ENCODE measurements at places on chromosomes 3 and 15. TPM values are rescaled to one million over a fixed set of nuclear protein-coding genes. Genes with fewer than 3 reads are reported as not detected.

The ISL2 gene
- total RNA-seq: not detected

The ALDH1L1 gene
- 85.5 TPM for total RNA-seq

The TRIM71 gene
- total RNA-seq: 0.34 TPM

The CFAP100 gene
- 1.7 TPM for total RNA-seq

The EPHA6 gene
- total RNA-seq: 9.2 TPM

The CAMKV gene
- total RNA-seq: not detected

The LOXL1 gene
- 19.9 TPM for total RNA-seq

- no peak overlapping the region for H3K4me3 ChIP-seq
- no peak overlapping the region for H3K27ac ChIP-seq
These were observed 284.1 kb downstream of the ZBBX start for GRCh38 chr3:167095976-167096375.

GRCh38 chr3:101819649-101820206 lies 29.6 kb upstream of the NFKBIZ start:
- no peak overlapping the region for H3K27ac ChIP-seq
- no peak overlapping the region for H3K4me3 ChIP-seq
- H3K36me3 ChIP-seq: no peaks in the 10 kb centered on the region
- H3K27me3 ChIP-seq: no peaks in the 10 kb centered on the region
- DNase-seq: no peak

GRCh38 chr3:108127301-108127988 lies 36.6 kb upstream of the CD47 start:
- H3K4me3 ChIP-seq: no peak overlapping the region
- H3K4me1 ChIP-seq: no peaks in the 10 kb centered on the region
- no peak overlapping the region for H3K27ac ChIP-seq
- H3K27me3 ChIP-seq: no peaks in the 10 kb centered on the region

DNA sequence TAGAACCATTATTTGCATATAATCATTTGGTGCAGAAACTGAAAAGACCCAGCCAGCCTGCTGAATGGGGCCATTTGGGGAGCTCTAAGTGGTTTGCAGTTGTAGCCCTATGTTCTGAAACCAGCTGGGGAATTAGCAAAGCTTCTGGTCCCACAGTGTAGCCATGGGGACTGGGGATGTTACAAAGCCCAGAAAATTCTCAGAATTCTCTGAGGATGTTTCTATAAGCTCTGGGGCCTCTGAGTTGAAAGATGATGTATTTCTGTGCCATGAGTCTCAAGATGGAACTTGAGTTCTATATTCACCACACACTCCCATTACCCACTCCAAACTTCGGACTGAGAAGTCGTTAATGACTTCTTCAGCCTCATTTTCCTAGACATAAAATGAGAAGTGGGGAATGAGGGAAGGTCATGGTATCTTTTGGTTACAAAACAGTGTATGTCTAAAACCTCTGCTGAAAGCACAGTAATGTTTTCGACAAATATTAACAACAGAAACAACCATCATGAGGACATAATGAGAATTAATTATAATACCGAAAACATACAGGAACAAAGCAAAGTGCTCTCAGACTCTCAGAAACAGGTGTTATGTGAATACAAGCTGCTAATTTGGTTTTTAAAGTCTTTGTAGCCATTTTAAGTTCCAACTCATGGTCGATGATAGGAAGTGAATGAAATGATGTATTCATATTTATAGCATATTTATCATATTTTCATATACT lies 89.4 kb downstream of the RFTN1 start:
- peaks cover 11% of the 10 kb centered on the region for H3K4me1 ChIP-seq
- no peaks in the 10 kb centered on the region for H3K27me3 ChIP-seq
- no peak overlapping the region for H3K4me3 ChIP-seq
- H3K27ac ChIP-seq: no peak overlapping the region

GRCh38 chr3:190167936-190168680 lies 47.4 kb upstream of the P3H2 start:
- no peaks in the 10 kb centered on the region for H3K36me3 ChIP-seq
- H3K27ac ChIP-seq: no peak overlapping the region
- DNase-seq: no peak
- H3K4me1 ChIP-seq: no peaks in the 10 kb centered on the region
- H3K27me3 ChIP-seq: no peaks in the 10 kb centered on the region
- H3K4me3 ChIP-seq: no peak overlapping the region

DNA sequence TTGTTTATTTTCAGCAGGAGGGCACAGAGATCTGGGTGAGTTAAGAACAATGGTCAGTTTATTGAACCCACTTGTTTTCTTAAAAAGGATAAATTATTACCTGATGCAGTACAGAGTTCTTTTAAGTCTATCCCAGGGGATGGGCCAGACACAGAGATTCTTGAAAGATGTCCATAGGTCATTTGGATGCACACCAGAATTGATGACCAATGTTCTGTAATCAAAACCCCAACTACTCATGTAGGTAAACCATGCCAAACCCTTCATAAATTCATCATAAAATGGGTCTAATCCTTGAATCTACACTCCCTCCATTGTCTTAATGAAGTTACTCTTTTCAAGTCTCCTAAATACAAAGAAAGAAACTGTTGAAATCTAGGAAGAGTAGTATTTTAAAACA lies 273.0 kb upstream of the COL8A1 start:
- no peaks in the 10 kb centered on the region for H3K36me3 ChIP-seq
- no peak overlapping the region for H3K4me3 ChIP-seq

- no peak overlapping the region for H3K27ac ChIP-seq
- H3K4me3 ChIP-seq: no peak overlapping the region
- DNase-seq: no peak
- H3K27me3 ChIP-seq: no peaks in the 10 kb centered on the region
- H3K36me3 ChIP-seq: no peaks in the 10 kb centered on the region
- H3K4me1 ChIP-seq: peaks cover 2% of the 10 kb centered on the region
These were observed 41.7 kb upstream of the SPSB4 start for GRCh38 chr3:141009496-141009895.

GRCh38 chr3:41690766-41691563 lies 270.9 kb downstream of the ULK4 start:
- no peak overlapping the region for H3K4me3 ChIP-seq
- H3K4me1 ChIP-seq: peaks cover 4% of the 10 kb centered on the region
- no peak for DNase-seq
- no peak overlapping the region for H3K27ac ChIP-seq

- no peaks in the 10 kb centered on the region for H3K27me3 ChIP-seq
- no peaks in the 10 kb centered on the region for H3K36me3 ChIP-seq
- peak; percentile 15 for DNase-seq
- H3K4me3 ChIP-seq: no peak overlapping the region
These were observed 156.7 kb downstream of the KLF13 start for GRCh38 chr15:31483053-31483985.

DNA sequence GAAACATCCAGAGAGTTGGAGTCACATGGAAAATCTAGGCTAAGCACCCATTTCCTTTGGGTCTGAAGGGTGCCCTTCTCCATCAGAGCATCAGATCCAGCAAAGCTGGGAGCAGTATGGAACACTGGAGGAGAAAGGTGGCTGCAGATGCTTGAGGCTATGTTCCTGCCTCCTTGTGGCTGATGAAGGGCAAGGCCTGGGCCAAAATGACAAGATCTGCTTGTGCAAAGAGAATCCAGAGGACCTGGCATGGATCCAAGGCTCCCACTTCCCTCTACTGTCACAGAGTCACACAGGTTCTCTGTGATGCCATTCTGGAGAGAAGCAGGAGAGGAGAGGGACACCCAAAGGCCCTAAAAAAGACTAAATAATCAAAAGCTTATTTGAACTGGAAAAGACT lies 9.2 kb upstream of the ATP8B4 start:
- no peaks in the 10 kb centered on the region for H3K27me3 ChIP-seq
- no peak overlapping the region for H3K4me3 ChIP-seq
- H3K27ac ChIP-seq: no peak overlapping the region
- DNase-seq: no peak
- H3K4me1 ChIP-seq: no peaks in the 10 kb centered on the region

GRCh38 chr3:123778525-123778924 lies 105.6 kb downstream of the MYLK start:
- H3K4me3 ChIP-seq: no peak overlapping the region
- DNase-seq: no peak
- H3K36me3 ChIP-seq: no peaks in the 10 kb centered on the region
- H3K27ac ChIP-seq: no peak overlapping the region

DNA sequence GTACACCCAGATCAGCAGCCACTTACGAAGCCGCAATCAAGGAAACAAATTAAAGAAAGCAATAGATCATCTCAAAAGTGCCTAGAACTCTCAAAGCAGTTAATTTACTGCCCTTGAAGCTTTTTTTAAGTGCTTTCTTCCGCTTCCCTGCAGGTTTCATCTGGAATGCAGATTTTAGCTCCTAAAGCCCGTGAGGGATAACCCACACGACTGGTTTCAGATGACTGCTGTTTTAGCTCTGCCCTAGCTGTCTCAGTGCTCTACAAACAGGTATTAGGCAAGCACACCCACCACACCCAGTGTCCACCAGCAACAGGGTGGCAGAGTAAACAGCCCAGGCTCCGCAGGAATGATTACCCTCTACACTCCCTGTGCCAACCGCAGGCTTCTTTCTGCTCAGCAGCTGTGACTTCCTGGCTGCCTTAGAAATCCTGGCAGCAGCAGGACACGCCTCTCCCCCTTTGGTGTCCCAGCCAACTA lies 126.0 kb downstream of the FMN1 start:
- no peaks in the 10 kb centered on the region for H3K36me3 ChIP-seq
- no peaks in the 10 kb centered on the region for H3K27me3 ChIP-seq
- no peak for DNase-seq
- H3K4me1 ChIP-seq: no peaks in the 10 kb centered on the region

DNA sequence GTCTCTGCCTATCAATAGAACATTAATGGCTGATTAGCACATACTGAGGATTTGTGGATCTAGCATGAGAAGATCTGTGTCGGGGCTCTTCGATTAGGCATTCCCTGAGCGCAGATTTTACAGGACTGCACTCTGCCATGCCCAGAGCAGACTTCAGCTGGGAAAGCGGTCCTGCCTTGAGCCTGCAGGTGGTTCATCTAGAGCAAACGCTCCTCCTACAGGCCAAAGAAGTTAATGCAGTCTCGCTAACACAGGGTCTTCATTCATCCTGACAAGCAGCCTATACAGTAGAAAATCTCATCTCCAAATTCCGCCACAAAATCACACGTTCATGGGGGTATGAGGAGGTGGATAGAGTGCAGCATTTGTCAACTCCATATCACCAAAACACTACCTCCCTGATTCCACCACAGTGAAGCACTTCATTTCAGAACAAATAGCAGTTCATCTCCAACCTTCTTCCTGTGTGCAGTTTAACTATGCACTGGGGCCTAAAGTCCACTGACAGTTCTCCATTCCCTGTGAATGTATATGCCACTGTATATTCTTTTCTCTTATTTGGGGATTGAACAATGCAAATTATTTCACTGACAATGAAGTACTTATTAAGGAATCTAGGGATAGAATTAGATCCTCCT lies 405.8 kb downstream of the IGSF11 start:
- H3K27ac ChIP-seq: no peak overlapping the region
- H3K4me1 ChIP-seq: no peaks in the 10 kb centered on the region
- DNase-seq: peak; percentile 26
- no peaks in the 10 kb centered on the region for H3K36me3 ChIP-seq

- no peak overlapping the region for H3K4me3 ChIP-seq
- H3K27me3 ChIP-seq: no peaks in the 10 kb centered on the region
- H3K4me1 ChIP-seq: peaks cover 15% of the 10 kb centered on the region
- DNase-seq: no peak
- no peaks in the 10 kb centered on the region for H3K36me3 ChIP-seq
- peak overlapping the region; percentile 64 for H3K27ac ChIP-seq
These were observed 84.5 kb downstream of the ASB7 start for GRCh38 chr15:100686725-100687473.

GRCh38 chr3:79016587-79017376 lies 751.0 kb downstream of the ROBO1 start:
- H3K36me3 ChIP-seq: no peaks in the 10 kb centered on the region
- H3K4me3 ChIP-seq: peak overlapping the region; percentile 89
- H3K27ac ChIP-seq: no peak overlapping the region
- no peak for DNase-seq
- no peaks in the 10 kb centered on the region for H3K27me3 ChIP-seq
- H3K4me1 ChIP-seq: peaks cover 3% of the 10 kb centered on the region

DNA sequence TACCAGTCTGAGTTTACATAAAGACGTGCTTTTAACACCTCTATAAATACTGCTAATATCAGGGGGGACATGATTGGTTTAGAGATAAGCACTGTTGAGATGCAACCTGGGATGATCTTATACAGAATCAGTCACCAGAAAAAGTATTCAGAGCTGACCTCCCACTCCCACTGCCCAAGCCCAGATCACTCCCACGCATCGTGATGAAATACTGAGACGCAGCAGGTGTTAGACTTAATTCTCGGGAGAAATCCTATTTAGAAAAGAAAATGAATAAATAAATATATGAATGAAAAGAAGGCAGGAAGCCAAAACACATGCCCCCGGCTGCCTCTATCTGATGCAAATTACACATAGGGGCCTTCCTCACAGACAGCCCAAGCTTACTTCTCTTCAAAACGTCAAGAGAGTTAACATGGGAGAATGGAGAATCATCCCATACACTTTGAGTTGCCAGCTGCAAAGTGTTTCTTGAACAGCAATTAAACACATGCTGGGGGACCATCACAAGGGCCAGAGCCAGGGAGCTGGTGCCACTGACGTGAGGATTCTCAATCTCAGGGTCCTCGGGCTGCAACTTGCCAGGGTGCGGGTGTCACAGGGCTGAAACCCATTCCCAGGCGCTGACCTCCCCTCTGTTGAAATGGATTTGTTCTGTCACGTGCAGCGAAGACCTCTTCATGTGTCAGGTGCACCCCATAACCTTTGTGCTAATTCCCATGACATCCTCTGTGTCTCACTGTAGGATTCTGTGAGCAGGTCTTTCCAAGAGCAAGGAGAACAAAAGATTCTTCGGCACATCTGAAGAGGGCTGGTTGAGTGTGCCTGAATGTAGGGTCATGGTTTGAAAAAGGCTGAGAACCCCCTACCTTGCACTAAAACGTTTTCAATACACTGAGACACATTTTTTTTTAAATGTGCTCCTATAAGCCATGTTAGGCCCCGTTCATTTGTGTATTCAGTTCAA lies 764.2 kb upstream of the ARRDC4 start:
- no peak overlapping the region for H3K4me3 ChIP-seq
- no peaks in the 10 kb centered on the region for H3K27me3 ChIP-seq
- no peak for DNase-seq
- no peaks in the 10 kb centered on the region for H3K36me3 ChIP-seq
- no peaks in the 10 kb centered on the region for H3K4me1 ChIP-seq

GRCh38 chr3:52221141-52221562 lies 4.3 kb downstream of the TLR9 start:
- no peak overlapping the region for H3K4me3 ChIP-seq
- DNase-seq: peak; percentile 40
- H3K27me3 ChIP-seq: no peaks in the 10 kb centered on the region
- H3K36me3 ChIP-seq: no peaks in the 10 kb centered on the region
- H3K27ac ChIP-seq: no peak overlapping the region

- H3K4me1 ChIP-seq: peaks cover 2% of the 10 kb centered on the region
- H3K27me3 ChIP-seq: no peaks in the 10 kb centered on the region
- no peak overlapping the region for H3K4me3 ChIP-seq
- H3K36me3 ChIP-seq: no peaks in the 10 kb centered on the region
These were observed 3.6 kb downstream of the TAGLN3 start for GRCh38 chr3:112002096-112002971.

- H3K27me3 ChIP-seq: no peaks in the 10 kb centered on the region
- H3K36me3 ChIP-seq: no peaks in the 10 kb centered on the region
- no peak for DNase-seq
- no peak overlapping the region for H3K27ac ChIP-seq
These were observed 129.4 kb upstream of the TLE3 start for GRCh38 chr15:70227147-70227546.

All from ovary (tissue), 10 donors.